ENCODE measurements at places on chromosomes 1 and 21. TPM values are rescaled to one million over a fixed set of nuclear protein-coding genes. Genes with fewer than 3 reads are reported as not detected.

SPATA45 gene
- not detected for total RNA-seq

NPL gene
- total RNA-seq, result 2.9 TPM

CYP2J2 gene
- 0.54 TPM for total RNA-seq

C4BPA gene
- not detected for total RNA-seq

S100A1 gene
- total RNA-seq, result 0.69 TPM

LIN28A gene
- total RNA-seq, result not detected

PLEKHA6 gene
- 0.61 TPM for total RNA-seq

UMODL1 gene
- 0.04 TPM for total RNA-seq

PHGDH gene
- 57.5 TPM for total RNA-seq

ITLN2 gene
- not detected for total RNA-seq

CD1D gene
- 5.0 TPM for total RNA-seq

NLRP3 gene
- 0.44 TPM for total RNA-seq

MORN1 gene
- total RNA-seq, result 17.8 TPM

C1orf226 gene
- not detected for total RNA-seq

ACTL8 gene
- not detected for total RNA-seq

CD2 gene
- total RNA-seq, result 0.35 TPM

FCMR gene
- 146 TPM for total RNA-seq

ZMYND12 gene
- 0.56 TPM for total RNA-seq

FAM177B gene
- 3.5 TPM for total RNA-seq

C1orf87 gene
- not detected for total RNA-seq
